ENCODE measurements at places on chromosomes 11 and 22.
A peak's percentile ranks its signal among the peaks of the same experiment; 100 is the strongest.

DNA sequence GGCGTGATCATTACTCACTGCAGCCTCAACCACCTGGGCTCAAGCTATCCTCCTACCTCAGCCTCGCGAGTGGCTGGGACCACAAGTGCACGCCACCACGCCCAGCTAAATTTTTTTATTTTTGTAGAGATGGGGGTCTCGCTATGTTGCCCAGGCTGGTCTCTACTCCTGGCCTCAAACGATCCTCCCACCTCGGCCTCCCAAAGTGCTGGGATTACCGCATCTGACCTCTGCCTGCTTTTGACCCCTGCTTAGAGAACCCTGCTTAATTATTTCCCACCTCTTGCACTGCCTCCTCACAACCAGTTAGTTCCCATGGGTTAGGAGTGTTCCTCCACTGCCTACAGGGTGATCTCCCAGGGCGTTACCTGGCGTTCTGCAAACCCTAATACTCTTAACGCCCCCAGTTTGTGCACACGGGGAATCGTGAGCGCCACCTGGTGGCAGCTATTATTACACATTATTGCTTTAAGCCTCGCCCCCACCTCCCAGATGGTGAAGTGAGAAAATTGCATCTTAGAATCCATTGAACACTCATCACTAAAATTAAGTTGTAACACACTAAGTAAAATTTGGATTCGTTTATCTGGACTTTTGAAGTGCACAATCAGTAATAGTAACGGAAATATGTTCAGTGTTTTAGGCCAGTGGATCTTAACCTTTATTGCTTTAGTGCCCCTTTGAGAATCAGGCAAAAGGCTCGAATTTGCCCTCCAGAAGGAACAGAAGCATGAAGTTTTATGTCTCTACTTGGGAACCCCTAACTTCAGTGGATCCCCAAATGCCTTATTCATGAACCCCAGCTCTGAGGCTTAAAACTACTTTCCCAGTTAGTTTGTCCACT, 61.4 kb upstream of the ASPHD2 start:
- DNase-seq: peak; percentile 62

DNA sequence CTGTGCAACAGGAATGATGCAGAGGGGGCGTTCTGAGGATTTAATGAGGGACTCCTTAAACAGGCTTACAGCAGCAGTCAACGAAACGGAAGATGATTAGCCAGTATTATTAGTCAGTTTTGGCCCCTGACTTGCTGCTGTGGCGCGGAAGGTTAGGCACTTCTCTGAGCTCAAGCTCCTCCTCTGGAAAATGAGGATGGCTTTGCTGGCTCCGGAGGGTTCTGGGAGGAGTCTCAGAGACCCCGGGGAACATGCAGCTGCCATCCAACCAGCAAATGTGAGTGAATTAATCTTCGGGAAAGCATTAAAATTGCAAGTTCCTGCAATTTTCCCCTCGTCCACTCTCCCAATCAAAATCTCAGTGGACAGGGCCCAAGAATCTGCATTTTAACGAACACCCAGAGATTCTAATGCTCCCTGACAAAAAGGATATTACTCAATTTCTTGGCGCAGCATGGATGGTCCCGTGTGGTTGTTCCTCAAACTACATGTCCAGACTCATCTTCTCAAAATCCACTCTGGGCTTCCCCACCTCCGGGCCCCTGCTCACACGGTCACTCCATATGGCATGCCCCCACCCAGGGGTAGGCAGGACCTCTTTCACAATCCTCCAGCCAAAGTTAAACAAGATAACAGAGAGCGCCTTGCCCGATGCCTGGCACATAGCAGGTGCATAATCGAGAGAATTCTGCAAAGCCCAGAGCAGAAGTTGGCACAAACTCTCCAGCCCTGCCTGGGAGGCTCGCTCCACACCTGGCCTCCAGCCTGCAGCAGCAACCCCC, 6.4 kb downstream of the ELFN2 start:
- no peak for DNase-seq

DNA sequence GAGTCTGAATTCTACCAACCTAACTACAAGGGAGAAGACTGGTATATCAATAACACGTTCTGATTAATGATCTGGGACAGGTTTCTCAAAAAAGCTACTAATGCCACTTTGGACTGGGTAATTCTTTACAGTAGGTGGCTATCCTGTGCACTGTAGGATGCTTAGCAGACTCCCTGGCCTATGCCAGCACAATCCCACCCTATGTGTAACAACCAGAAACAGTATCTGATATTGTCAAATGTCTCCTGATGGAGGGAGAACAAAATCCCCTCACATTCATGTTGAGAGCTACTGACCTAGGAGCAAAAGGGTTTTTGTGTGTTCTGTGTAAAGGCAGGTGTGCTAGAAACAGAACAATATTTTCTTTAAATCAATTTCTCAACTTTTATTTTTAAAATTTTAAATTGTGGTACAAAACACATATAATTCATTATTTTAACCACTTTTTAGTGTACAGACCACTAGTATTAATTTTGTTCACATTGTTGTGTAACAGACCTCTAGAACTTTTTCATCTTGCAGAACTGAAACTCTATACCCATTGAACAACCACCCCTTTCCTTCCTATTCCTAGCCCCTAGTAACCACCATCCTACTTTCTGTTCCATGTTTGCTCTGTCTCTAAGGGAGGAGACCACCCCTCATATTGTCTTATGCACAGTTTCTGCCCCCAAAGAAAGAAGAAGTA, 2.1 kb upstream of the MS4A6A start:
- no peak for DNase-seq

DNA sequence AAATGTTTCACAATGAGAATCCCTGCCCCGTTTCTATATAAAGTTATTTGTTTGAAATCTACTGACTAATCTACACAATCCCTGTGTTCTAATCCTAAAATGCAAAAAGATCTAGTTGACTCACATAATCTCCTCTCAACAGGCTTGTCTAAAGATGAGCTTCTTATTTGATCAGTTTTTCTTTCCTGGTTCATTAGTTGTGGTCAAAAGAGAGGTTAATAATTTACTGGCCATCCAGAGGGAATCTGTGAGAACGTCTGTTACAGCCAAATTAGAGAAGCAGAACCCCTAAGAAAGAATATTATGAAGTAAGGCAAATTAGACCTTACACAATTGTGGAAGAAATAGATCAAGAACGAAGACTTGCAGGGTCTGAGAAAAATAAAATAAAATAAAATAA, 173.7 kb upstream of the ANO3 start:
- DNase-seq: no peak

GRCh38 chr22:32354360-32355351, 3.0 kb upstream of the RFPL3 start:
- no peak for DNase-seq

DNA sequence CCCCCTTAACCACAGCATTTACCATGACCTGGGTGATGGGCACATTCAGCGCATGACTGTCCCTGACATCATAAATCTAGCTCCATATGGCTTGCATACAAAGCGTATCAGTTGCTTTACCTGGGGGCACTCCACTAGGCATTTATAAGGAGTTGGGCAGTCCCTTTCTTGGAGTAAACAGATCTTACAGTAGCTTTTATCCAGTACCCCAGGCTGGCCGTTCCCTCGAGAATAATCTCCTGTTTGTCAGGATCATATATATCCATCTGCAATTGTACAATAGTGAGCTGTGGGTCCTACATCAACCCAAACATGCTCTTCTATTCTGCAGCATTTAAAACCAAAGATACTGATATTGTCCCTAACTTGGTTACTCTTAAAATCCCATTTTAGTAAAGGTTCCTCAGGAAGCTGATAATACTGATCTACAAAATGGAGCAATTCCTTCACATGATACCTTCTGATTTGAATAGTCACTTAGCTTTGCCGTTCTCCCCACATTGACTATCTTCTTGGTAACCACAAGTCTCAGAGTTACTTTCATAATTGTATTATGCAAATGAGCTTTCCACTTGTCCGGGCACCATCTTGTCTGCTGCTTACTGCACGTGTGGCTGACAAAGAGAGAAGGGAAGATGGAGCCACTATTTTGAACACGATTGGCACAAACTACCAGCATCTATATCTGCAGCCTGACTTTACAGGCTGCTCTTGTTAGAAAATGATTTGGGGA, 205.0 kb downstream of the CWF19L2 start:
- DNase-seq: no peak

DNA sequence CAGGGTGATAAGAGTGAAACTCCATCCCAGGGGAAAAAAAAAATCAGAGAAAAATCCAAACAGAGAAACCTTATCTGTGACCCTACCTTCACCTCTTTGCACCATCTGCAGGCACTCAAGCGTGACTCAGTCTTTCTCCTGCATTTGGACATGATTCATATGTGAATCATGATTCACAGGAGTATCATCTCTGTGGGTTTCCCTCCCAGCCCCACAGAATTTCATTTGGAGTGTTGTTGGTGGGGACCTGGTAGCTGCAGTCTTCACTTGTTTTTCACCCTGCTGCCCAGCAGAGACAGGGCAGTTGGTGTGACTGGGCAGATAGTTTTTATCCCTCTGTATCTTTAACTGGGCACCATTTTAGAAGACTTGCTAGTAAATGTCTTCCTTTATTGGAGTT, 75.7 kb downstream of the DEPDC5 start:
- DNase-seq: peak; percentile 70

GRCh38 chr11:124799348-124800225, 619 bp downstream of the MSANTD2 start:
- peak; percentile 35 for DNase-seq

DNA sequence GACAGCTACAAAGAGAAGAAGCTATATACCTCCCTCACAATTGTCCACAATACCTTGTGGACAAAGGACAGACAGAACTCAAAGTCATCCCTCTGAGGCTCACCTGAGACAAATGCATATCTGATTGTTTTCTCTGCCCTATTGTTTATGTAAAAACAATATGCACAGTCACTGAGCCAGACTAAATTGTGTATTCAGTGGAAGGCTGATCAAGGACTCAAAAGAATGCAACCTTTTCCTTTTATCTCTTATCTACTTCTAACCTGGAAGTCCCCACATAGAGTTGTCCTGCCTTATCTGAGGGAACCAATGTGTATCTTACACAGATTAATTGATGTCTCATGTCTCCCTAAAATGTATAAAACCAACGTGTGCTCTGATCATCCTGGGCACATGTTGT, 13.9 kb upstream of the MED17 start:
- no peak for DNase-seq

DNA sequence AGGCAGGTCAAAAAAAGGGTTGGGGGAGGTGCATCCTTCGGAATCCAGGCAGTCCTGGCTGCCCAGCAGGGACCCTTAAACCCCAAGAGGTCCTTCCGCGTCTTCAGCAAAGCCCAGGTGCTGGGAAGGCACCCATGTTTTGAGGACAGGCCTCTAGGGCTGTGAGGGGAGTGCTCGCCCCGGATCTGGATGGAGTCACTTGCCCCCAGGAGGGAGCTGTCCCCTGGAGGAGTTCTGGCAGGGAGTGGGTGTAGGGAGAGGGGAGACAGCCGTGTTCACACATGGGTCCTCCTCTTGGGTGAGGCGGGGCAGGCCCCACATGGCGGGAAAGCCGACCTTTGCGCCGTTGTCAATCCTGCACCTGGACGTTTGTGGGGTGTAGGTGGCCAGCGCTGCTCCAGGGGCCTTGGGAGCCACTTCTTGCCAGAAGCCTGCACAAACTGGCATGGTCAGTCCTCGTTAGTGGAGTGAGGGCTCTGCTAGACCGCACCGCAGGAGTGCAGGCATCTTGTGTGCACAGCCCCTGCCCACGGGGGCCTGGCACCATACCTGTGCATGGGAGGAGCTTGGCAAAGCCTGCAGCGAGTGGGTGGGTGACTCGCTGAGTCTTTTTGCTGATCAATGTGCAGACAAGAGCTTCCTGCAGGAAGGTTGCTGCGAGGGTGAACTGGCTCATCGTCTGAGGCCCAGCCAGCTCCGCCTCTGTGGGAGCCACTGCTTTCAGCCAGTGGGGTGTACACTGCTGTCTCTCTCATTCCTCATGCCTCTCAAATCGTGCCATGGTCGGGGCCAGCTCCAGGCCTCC, 16.0 kb downstream of the PPIL2 start:
- DNase-seq: no peak

- DNase-seq: no peak
Measured at GRCh38 chr11:12973528-12974181, 35.5 kb upstream of the RASSF10 start.

- DNase-seq: no peak
Measured at GRCh38 chr11:1410366-1411291, 20.9 kb downstream of the BRSK2 start.

DNA sequence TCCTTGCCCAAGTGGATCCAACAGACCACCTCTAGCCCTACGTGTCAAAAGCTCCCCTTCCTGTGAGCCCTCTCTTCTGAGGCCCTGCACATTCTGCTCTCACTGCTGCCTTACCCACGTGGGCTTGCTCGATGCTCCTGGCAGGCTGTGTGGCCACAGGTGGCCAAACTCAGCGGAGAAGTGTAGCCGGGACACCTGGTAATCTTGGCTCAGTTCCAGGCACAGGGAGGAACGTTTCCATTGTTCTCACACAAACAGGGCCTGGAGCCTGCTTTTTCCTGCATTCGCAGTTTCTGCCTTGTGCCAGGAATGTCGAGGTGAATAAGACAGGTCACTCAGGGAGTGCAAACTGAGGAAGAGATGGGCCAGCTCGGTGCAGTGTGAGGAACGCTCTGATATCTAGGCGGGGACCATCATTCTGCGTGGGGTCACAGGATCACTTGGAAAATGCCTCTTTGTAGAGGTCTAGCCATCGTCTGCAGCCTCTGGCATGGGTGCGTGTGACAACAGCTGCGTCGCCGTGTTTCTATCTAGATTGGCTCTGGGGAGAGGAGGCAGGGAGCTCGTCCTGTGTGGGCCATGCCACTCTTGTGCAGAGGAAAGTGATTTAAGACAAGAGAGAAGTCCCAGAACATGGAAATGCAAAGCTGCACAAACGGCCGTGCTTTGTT, 127.6 kb upstream of the PARVA start:
- no peak for DNase-seq

DNA sequence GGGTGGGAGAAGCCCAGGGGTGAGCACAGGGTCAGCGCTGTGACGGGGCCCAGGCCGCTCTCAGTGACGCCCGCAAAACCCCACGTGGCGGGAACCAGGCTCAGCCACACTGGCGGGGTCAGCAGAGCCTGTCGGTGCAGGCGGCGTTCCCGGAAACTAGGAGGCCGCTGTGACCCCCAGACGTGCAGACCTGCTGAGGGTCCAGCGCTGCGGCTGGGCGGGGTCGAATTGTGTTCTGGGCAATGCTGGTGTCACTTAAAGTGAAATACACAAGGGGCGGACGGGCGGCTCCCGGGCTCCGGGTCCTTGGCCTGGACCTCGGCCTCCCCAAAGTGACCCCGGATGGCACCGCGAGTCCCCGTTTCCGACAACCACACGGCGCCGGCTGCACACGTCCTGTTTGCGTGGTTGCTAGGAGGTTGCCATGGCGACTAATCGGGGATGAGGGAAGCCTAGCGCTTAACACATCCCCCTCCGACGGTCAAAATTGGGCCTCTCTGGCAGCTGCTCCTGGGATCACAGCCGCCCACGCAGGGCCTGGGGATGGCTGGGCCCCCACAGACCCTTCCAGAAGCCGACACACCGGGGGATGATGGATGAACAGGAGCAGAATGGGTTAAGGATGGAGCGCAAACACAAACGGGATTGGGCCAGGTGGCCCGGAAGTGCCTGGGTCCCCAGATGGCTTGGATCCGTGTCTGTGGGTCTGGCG, 81.7 kb upstream of the PRR5 start:
- peak; percentile 74 for DNase-seq

DNA sequence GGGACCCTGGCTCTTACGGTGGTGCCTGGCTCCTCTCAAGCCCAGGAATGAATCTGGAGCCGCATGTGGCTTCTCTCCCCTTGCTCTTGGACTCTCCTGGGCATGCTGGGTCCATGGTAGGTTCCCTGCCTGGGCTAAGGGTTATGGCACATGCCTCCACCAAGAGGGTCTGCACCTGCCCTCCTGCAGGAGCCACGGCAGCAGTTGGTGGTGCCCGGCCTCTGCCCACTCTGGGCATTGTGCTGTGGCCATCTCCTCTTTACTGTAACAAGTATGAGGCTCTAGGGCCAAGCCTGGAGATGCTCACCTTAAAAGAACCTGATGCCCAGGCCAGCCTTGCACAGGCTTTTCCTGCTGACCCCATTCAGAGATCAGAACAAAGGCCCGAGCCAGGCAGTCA, 104.0 kb upstream of the PITPNB start:
- DNase-seq: no peak
